ENCODE measurements at places on chromosomes 4 and X.

DNA sequence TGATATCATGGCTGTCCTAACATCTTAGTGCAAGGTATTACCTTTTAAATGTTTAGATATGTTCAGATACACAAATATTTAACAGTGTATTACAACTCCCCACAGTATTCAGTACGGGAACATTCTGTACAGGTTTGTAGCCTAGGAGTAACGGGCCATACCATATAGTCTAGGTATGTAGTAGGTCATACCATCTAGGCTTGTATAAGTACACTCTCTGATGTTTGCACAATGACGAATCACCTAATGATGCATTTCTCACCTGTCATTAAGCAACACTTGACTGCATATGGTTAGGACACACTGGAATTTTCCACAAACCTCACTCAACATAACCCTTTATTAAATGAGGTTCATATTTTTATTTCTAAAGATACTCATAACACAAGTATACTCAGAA lies 67.7 kb downstream of the THOC2 start:
- no peak for DNase-seq

DNA sequence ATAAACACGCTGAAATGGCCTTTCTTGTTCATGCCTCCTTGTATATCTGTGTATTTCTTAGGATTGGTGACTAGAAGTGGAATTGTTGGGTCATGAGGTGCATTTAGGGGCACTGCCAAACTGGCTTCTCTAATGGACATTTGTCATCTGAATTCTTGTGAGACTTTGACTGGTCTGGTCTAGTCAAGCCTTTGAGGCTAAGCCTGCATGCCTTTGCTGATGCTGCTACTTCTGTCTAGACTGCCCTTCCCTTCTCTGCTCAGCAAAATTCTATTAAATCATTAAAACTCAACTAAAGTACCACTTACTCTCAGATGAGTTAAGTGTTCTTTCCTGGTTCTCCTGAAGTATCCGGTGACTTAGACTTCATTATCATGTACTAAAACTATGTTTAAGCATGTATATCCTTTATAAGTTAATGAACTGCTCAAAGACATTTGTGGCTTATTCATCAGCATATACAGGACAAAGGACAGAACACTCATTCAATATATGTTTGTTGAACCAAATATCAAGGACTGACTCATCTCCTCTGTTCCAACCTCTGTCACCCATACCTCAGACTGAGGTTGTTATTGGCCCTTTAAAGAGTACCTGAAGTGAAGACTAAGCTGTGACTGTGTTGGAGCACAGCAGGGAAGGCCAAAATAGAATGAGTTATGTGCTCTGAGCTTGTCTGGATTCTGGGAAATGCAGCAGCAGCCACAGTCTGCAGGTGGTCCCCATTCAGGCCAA lies 9.0 kb downstream of the TCEAL1 start:
- DNase-seq = no peak

DNA sequence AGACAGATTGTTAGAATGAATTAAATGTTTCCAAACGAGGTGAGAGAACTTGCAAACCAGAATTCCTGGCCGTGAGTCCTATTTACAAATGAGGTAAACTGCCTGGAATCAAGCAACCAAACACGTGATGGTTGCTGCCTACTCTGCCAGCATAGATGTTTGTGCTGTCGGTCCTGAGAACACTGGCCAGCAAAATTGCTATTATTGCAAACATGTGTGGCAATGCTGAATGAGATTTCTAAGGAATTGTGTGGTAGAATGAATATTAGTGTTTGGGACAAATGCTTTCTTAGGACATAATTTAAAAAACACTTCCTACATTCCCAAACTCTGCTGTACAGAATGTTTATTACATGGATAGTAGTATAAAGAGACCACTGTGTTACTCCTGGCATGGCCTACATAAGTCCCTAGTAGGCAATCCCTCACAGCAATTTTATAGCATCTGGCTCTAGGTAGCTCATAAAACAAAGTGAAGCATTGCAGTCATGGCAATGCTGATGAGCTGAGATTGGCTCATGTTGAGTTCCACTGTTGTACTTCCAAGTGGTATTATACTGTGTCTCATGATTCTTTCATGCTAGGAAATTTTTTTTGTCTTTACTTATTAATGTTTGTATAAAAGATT lies 605.2 kb upstream of the EPHA5 start:
- no peak for DNase-seq

DNA sequence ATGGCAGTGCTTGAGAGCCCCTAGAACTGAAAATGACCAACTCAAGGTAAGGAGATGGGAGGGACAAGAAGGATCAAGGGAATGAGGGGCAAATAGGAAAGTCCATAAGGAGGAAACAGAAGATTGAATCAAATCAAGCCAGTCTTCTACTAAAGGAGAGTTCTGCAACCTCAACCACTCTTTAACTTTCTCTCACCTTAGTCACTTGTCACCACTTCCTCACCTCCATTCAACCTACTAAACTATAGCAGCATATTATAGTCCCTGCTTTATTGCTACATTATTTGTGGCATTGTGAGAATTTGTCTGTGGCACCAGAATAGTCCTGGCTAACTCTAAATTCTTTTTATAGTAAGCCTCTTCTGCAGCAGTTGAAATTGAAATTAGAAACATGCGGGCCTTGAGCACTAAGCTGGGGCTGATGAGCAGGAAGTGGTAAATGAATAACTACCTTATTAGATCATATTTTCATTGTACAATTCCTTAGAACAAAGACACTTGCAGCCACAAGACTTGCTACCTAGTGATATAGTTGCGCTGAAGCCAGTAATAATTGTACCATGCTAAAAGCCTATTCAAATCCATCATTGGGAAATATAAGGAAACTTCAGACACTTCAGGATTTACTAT lies 336.9 kb downstream of the ZNF674 start:
- peak; percentile 49 for DNase-seq

DNA sequence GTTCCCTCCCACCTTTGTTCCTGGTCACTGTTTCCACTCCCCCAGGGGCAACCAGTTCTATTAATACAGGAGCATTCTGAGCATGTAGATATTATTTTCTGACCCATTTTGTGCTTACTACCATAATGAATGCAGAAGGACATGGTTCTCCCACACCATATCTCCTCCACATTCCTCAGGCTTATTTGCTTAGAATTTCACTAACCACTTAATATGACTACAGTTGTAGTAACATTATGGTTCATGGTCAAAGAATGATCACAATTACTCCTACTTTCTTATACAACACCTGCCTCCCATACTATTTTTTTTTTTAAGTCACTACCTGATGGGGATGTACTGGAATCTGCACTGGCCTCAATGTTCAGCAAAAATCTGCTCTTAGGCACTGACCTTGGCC lies 7.5 kb upstream of the FAM184B start:
- no peak for DNase-seq

DNA sequence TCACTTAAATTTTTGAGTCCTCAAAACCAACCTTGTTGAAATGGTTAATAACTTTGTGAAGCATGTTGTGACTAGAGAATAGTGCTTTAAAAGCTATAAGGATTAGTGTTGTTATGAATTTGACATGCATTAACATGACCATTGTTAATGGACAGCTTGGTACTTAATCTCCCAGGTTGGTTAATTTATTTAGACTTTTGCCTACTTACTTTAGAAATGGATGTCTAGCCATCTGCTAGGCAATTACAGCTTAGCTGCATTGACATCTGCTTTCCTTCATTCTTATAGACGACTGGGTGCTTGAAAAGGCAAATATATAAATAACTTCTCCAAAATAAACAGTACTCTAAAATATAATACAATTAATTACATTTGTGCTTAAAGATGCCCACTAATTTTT lies 368.0 kb downstream of the CCSER1 start:
- no peak for DNase-seq

DNA sequence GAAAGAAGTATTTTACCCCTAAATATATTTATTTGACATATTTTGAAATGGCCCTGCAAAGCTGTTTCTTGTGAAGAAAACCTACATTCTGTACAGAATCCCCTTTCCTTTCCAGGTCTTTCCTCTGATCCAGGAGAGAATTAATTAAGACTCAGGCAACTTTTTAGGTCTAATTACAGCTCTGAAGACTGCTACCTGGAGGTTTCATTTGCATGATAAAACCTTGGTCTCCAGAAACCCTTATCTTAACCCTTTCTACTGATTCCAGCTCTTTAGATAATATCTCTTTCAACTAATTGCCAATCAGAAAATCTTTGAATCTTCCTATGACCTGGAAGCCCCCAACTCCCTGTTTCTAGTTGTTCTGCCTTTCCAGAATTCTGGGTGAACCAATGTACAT lies 224.0 kb downstream of the FAM47A start:
- DNase-seq = no peak

DNA sequence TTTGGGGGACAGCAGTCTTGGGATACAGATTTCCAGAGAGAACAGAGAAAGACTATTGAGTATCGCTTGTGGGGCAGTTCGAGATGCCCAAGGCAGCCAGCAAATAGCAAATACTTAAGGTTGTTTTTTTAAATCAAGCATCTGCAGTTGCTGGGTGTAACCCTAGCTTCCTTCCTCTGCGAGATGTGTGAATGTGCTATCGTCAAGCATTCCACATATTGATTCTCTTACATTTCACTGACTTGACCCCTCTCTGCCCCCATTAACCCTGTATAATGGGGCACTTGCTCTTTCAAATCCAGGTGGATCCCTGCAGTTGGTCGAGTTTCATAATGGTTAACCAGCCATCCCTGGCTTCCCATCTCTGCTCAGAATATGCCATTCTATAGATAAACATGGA lies 23.5 kb downstream of the KCNE5 start:
- no peak for DNase-seq

GRCh38 chr4:123524958-123525628 lies 128.5 kb downstream of the SPRY1 start:
- no peak for DNase-seq

Measured in fibroblast of skin of left quadriceps (primary cell).